ENCODE measurements at places on chromosomes 7 and 10. TPM values are rescaled to one million over a fixed set of nuclear protein-coding genes. Genes with fewer than 3 reads are reported as not detected.
A peak's percentile ranks its signal among the peaks of the same experiment; 100 is the strongest.

DNA sequence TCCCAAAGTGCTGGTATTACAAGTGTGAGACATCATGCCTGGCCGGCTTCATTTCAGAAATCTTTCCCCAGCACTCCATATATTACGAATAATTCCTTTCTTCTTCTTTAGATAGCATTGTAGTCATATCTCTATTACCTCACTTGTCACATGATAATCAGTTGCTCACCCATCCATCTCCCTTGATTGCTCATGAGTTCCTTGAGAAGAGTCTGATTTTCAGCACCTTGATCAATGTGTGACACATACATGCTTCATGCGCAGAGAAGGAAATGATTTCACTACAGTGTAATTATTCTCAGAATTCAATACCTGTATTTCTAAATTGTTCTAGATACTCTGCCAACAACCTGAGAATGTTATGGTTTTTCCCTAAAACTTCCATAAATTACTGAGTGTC, 26.7 kb upstream of the GGCT start:
- no peak for DNase-seq

DNA sequence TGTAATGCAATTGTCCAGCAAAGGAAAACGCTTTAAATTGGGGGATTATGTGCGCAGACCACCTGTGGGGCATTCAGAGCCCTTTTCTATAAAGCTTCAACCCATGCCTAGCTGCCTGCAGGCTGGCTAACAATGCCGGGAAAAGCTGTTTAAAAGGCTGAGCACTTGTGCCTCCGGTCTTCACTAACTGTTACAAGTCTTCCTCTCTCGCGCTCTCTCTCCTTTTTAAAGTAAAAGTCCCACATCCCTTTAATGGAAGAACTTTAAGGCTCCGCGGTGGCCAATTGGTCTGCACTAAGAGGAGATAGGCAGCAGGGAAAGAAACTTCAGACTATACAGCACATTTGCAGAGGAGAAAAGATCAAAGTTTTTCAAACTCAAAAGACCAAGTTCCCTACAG, 4.6 kb downstream of the FZD8 start:
- no peak for DNase-seq

GRCh38 chr7:20220293-20220761, 3.1 kb upstream of the MACC1 start:
- DNase-seq: no peak

GRCh38 chr7:44764081-44764480, 15.4 kb downstream of the ZMIZ2 start:
- DNase-seq: no peak

GRCh38 chr7:107728276-107728675, 15.7 kb upstream of the CBLL1 start:
- no peak for DNase-seq

DNA sequence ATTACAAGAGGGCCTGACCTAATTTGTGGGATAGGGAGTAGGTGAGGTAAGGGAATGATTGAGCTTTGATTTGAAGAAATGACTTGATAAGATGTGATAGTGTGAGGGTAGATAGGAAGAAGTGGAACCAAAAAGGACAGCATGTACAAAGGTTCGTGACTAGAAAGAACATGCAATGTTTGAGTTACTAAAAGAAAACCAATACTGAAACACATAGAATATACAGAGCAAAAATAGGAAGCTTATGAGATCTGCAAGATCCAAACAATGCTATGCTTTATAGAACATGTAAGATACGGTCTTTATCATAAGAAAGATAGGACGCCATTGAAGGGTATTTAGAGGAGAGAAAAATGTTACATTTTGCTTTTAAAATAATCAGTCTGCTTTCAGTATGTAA, 343.8 kb downstream of the ATRNL1 start:
- no peak for DNase-seq

GRCh38 chr7:55493408-55493807, 78.9 kb downstream of the VOPP1 start:
- peak; percentile 29 for DNase-seq

DNA sequence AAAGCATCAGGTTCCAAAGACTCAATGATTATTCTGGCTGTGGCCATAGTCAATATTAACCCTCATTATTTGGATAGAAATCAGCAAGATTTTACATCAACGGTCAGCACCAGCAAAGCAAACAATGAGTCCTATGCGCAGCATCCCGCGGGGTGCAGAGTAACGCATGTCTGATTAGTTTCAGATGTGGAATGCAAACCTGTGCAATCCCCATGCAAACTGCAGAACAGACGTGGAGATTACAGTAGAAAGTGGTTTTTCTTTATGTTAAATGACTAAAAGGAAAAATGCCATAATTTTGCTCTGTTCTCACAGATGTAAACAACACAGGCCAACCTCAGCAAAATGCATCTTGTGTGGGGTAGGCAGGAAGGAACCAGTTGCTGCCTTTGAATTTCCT, 258.1 kb upstream of the GRB10 start:
- no peak for DNase-seq

- no peak for DNase-seq
These were observed 596.3 kb downstream of the PTPRN2 start for GRCh38 chr7:157991351-157991750.

DNA sequence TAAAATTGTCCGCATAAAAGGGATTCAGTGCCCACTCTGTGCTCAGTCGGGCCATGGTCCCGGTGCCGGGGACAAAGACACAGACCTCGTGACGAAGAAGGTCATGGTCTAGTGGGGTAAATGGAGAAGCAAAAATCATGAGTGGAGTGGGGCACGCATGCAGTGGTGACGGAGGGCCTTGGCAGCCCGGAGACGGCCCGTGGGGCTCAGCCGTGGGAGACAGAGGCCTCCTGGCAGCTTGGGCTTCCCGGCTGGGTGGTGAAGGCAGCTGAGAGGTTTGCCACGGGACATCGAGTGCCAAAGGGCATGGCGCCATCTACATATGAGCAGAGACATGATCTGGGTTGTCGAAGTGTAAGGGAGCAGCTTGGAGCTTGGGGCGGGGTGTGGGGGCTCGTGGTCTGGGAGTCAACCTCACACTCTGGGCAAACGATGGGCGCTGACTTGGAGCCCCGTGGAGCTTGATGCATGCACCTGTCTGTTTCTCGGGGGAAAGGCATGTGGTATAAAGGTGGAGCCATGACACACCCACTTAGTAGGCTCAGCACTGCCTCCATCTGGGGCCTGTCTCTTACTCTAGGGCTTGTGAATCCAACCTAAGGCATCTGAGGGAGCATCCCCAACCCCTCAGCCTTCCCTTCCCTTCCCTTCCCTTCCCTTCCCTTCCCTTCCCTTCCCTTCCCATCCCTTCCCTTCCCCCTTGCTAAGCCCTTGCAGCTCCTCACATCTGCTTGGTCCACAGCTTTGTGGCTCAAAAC, 151.0 kb upstream of the INSYN2A start:
- no peak for DNase-seq

DNA sequence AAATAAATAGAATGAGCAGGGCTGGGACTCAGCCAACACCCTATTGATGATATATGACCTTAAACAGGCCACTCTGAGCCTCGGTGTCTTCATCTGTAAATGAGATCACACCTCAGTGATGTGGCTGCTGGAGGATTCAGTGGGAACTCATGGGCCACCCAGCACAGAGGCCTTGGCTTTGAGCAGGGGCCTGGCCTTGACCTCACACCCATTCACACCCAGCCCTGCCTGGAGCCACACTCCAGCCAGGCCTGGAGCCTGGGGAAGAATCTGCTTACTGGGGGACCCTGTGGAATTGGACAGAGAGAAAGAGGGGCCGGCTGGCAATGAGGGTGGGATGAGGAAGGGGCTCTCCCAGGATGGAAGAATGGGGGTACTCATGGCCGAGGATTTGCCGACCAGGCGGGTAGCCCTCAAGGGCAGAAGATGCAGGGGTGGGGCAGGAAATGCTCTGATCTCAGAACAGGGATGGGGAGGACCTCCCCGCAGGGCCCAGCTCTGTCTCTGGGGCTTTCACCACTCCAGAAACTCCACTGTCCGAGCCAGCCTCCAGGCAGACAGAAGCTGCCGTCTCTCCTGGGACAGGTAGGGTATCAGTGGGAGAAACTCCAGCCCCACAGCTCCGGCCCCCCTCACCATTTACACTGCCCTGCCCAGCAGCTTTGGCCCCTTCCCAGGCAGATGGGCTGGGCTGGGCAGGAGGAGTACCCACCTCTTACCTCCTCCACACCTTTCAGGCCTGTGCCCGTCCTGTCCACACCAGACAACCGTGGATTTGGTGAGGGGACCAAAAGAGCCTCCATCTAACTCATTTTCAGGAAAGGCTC, 81.9 kb downstream of the RGS10 start:
- DNase-seq: no peak

GRCh38 chr7:102079140-102080018, 207.3 kb upstream of the SH2B2 start:
- no peak for DNase-seq

GRCh38 chr10:48467669-48468068, 137.2 kb downstream of the ARHGAP22 start:
- DNase-seq: no peak

DNA sequence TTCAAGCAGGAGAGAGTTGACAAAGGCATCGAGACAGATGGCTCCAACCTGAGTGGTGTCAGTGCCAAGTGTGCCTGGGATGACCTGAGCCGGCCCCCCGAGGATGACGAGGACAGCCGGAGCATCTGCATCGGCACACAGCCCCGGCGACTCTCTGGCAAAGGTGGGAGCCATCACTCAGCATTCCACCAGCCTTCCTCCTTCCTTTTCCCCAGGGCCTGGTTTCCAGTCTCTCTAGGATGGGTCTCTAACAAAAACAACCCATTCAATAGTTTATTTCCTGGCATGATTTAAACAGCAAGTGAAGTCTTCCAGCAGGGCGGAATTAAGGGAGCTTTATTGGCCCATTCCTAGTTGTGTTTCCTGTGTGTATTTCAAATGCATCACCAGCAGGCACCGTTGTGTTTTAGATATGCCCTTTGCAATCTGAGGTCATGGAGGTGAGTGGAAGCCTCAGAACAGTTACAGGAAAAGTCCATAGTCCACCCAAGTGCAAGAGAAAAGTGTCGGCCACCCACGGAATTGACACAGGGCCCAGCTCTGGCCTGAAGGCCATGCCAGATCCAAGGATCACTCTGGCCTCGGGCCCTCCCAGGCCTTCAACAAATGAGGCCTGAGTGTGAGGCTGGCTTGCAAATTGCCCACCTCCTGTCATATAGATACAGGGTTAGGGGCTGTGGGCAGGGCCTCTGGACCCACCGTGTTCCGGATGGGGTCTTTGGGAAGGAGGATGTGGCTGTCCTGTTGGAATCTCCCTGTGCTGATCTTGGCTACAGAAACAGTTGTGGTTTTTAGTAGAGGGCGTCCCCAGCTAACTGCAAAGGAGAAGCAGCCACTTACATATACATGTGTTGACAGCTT, 46.9 kb upstream of the TRIM8 start:
- no peak for DNase-seq

- no peak for DNase-seq
These were observed 33.1 kb upstream of the MBL2 start for GRCh38 chr10:52805414-52806285.

DNA sequence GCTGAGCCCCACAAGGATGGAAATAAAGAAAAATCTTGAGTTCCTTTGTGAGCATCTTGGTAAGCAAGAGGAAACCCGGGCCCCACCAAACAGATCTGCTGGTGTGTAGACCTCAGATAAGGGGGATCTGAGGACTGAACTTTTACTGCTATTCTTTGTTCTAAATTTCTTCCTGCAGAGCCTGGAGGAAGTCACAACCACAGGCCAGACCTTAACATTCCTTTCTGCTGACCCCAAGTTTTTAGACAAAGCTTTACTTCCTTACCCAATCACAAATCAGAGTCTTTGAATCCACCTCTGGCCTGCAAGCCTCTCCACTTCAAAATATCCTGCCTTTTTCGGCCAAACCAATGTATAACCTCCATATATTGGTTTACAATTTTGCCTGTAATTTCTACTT, 352.6 kb upstream of the AUTS2 start:
- no peak for DNase-seq

- no peak for DNase-seq
These were observed 97.6 kb downstream of the PTN start for GRCh38 chr7:137245890-137246289.

DNA sequence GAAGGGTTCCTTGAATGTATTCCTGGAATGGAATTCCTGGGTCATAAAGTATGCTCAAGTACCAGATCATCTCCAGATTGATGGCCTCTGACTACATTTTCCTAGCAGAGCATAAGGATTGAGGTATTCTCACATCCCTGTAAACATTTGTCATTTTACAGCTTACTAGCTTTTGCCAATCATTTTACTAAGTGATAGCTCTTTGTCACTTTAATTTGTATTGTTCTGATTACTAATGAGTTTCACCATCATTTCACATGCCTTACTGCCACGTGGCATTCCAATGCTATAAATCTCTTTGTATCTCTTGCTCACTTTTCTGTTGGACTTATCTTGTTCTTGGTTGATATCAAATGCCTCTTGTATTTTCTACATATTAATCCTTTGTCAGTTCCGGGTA, 68.6 kb upstream of the CACNB2 start:
- no peak for DNase-seq

- no peak for DNase-seq
These were observed 170.4 kb downstream of the BMPER start for GRCh38 chr7:34075523-34076370.

- no peak for DNase-seq
These were observed 9.3 kb upstream of the ZC3HAV1L start for GRCh38 chr7:139044813-139045794.

GRCh38 chr10:113430634-113431397, 122.0 kb upstream of the HABP2 start:
- DNase-seq: no peak

DNA sequence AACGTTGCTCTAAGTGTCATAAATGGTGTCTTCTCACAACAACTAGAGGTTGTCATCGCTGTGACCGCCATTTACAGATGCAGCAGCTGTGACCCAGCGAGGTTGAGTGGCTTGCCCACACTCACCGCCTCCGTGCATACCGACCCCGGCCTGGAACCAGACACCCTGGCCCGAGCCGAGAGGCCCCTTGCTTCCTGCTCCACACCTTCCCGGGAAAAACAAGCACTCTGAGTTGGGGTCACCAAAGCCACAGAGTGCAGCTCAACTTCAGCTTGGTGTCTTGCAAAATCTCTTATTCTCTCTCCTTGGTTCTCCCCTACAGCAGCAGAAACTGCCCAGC, 115.7 kb upstream of the PPP2R2D start:
- DNase-seq: no peak

- no peak for DNase-seq
These were observed 8.8 kb downstream of the TMEM120A start for GRCh38 chr7:75985518-75986146.

GRCh38 chr10:109411917-109412316, 511.4 kb downstream of the XPNPEP1 start:
- peak; percentile 22 for DNase-seq

ZNF804B gene
- under 0.01 TPM for total RNA-seq

PGAM2 gene
- under 0.01 TPM for total RNA-seq

TMEM120A gene
- 18.4 TPM for total RNA-seq

TLL2 gene
- under 0.01 TPM for total RNA-seq

FRG2B gene
- total RNA-seq: under 0.01 TPM

MYOF gene
- total RNA-seq: 263 TPM

ICA1 gene
- 4.3 TPM for total RNA-seq

TAS2R60 gene
- total RNA-seq: not detected

SPDYE6 gene
- not detected for total RNA-seq

TUBGCP2 gene
- total RNA-seq: 56.7 TPM

GTF2I gene
- total RNA-seq: 166 TPM

LANCL2 gene
- total RNA-seq: 20.9 TPM

NOD1 gene
- 3.9 TPM for total RNA-seq
